ENCODE measurements at places on chromosomes 16 and 17.

DNA sequence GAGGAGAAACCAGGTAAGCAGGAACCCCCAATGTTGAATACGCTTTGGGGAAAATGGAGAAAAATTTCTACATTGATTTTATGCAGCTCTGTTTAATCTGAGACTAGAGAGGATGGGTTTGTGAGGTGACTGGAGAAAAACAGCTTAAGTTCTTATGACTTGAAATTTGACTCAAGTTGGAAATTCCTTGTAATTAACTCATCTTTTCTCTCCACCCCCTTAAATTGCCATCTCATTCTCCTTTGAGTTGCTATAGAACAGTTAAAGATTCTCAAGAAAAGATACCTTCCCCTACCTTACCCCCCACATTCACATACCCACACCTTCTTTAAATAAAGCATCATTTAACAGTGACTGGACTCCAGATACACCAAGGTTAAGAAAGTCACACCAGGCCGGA is 24.2 kb downstream of the ZNRF1 start:
- DNase-seq, result no peak

GRCh38 chr16:78703936-78704335 is 604.5 kb downstream of the WWOX start:
- DNase-seq, result no peak

GRCh38 chr17:20127360-20128035 is 118.3 kb downstream of the SPECC1 start:
- no peak for DNase-seq

- no peak for DNase-seq
These were observed 95.8 kb upstream of the CORO6 start for GRCh38 chr17:29718446-29719039.

DNA sequence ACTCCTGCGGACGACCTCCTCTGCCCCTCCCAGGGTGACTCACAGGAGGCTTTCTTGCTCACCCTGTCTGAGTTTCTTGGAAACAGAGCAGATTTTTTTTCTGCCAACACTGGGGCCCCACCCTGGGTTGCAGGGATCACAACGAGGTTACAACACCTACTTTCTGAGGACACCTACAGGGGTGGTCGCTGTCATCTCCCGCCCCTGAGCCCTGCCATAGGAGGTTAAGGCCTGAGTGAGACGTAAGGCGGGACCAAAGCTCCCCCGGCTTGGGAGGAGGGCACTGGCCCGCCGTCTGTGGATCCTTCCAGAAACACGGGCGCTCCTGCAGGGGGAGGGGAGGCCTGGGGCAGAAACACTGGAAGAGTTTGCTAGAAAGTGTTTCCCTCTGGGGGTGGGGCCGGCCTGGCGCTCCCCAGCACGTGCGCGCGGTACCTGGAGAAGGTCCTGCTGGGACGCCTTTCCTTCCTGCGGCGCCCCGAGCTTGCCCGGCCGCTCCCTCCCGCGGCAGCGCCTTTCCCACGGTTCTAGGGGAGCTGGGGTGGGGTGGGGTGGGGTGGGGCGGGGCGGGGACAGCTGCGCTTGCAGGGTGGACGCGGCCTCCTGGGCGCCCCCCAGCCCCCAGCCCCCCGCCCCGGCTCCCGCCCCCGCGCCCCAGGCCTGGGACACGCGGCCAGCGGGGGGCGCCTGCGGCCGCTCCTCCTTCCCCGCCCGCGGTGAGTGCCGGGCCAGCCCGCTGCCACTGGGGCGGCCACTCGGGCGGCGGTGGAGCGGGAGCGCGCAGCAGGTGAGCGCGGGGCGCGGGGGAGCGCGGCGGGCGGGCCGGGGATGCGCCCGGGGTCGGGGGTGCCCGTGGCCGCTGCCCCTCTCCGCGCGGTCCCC is 20.7 kb upstream of the ADCY7 start:
- DNase-seq, result no peak

DNA sequence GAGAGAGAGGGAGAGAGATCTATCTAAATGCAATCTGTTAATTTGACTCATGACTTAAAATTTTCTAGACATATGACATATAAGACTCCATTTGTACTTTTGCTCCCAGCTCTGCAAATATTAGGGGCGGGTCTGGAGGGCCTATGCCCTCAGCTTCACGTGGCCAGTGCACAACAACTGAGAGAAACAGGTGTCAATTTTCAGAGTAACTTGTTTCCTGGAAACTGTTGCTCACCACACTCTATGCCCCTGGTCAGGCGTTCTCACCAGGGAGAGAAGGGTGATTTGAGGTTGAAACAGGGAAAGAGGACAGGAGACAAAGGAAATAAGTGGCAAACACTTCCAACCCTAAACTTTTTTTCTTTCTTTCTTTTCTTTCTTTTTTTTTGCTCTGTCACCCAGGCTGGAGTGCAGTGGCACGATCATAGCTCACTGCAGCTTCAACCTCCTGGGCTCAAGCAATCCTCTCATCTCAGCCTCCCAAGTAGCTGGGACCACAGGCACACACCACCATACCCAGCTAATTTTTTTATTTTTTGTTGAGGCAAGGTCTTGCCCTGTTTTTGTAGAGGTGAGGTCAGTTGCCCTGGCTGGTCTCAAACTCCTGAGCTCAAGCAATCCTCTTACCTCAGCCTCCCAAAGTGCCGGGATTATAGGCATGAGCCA is 270.0 kb downstream of the SLC39A11 start:
- DNase-seq, result no peak

GRCh38 chr17:55969562-55970324 is 183.5 kb upstream of the ANKFN1 start:
- DNase-seq, result no peak

DNA sequence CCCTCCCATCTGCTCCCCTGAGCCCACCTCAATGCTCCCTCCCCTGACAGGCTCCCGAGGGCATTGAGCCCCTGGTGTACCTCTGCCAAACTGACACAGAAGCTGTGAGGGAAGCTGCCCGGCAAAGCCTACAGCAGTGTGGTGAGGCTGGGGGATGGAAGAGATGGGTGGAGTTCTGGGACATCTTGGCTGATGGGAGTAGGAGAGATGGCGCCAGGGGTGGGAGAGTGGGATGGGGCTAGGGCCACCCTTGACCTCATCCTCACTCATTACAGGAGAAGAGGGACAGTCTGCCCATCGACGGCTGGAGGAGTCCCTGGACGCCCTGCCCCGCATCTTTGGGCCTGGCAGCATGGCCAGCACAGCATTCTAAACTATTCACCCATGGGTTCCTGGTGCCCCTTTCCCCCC is 16.2 kb upstream of the CTCF start:
- DNase-seq, result no peak

DNA sequence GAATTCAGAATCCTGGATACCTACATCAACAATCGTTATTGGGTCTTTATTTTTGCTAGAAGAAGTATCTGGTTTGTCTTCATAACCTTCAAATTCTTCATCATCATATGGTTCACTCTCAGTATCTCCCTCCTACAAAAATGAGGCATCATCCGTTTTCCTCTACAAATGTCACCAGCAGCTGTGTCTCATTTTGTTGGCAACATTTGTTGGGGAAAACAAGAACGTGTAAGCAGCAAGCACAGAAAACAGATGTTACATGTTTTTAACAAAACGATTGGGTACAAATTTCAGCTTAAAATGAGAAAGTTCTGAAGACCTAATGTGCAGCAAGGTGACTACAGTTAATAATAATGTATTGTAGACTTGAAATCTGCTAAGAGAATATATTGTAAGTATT is 8.7 kb downstream of the CCDC47 start:
- DNase-seq, result no peak

GRCh38 chr17:64449545-64449944 is 630 bp downstream of the MILR1 start:
- no peak for DNase-seq

GRCh38 chr17:34420254-34420766 is 57.3 kb upstream of the CCL1 start:
- no peak for DNase-seq

DNA sequence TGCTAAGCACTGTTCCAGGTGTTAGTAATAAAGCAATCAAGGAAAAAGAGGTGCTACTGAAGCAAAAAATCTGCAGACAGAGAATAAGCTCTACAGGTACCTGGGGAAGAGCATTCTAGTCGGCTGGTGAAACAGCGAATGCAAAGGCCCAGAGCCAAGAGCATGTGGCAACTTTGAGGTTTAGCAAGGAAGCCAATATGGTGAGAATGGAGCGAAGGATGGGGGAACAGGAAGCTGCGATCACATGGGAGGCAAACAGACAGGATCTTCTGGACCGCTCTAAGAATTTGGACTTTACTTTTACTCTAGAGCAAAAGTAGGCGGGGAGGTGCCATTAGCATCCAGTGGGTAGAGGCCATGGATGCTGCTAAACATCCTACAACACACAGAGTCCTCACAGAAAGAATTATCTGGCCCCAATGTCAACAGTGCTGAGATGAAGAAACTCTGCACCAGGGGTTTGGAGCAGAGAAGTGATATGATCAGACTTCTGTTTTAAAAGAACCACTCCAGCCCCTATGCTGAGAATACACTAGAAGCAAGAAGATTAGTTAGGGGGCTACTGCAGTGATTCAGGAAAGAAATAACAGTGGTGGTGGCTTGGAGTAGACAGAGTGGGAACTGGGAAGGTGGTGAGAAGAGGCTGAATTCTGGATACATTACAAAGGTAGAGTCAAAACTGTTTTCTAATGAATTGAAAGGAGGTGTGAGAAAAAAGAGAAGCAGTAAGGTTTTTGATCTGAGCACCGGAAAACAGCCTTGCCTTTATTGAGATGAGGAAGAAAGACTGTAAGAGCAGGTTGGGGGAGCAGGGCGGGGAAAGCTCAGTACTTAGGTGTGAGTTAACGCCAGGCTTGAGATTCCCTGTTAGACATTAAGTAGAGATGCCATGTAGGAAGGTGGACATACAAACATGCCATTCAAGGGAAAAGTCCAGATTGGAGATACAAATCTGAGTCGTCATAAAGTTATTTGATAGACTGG is 11.0 kb downstream of the EFTUD2 start:
- DNase-seq, result no peak
